Umbilical cord (tissue), 2 donors: ENCODE measurements at places on chromosomes 1 and 21. TPM values are rescaled to one million over a fixed set of nuclear protein-coding genes. Genes with fewer than 3 reads are reported as not detected.

DNA sequence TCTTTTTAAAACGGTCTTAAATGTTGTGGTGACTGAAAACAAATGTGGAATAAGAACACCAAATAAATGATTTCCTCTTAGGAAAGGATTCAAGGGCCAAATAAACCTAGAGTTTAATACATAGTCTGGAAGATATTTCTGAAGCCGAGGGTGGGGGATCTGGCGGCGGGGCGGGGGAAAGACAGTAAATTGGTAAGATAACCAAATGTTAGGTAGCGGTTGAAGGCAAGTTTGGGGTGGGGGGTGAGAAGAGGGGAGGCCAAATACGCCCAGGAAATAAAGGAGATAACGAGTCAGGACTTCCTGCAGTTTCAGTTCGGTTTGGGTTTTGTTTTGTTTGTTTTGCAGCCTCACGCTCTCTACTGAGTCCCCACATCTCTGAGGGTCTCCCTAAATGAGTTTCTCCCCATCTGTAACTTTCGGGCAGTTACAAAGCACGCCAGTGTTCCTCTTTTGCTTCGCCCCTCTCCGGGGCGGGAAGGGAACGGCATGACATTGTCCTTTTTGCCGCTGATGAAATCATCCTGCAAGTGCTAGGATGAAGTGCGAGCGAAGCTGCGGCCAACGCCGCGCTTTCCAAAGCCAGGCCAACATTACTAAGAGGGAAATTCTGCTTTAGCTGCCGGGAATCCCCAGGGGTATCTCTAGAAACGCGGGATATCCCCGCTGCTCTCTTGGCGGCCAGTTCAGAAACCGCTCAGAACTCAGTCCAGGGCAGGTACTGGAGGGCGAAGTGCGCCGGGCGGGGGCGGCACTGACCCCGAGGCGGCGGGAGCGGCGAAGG lies 844 bp downstream of the NIBAN1 start:
- DNase-seq = peak; percentile 60

DNA sequence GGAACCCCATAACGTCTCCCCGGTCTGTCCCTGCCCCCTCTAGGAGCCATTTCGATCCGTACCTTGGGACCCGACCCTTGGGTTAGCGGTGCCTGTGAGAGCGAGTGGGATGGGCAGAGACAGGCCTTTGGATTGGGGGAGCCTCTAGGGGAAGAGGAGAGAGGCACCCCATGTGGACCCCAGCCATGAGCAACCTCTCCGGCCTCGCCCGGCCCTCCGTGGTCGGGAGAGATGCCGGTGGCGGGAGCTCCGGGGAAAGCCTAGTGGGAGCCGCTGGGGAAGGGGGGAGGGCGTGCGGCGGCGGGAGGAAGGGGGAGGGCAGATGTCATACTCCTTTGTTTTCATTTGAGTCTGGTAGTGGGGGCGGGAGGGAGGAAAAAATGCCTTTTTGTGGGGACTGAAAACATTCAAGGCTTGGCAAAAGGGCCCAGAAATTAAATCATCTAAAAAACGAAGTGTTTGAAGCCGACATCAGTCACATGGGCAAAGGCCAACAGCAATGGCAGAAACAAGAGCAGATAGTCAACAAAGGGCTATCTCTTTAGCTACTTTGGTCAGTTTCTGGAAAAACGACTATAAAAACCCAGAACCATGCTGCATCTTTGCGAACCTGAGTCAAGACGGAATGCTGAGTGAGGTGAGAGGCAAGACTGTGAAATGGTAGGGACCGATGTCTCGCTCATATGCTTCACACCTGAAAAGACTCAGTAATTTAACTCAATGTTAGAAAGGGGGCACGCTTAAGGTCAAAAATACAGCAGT lies 758 bp downstream of the PTBP2 start:
- DNase-seq = peak; percentile 74

DNA sequence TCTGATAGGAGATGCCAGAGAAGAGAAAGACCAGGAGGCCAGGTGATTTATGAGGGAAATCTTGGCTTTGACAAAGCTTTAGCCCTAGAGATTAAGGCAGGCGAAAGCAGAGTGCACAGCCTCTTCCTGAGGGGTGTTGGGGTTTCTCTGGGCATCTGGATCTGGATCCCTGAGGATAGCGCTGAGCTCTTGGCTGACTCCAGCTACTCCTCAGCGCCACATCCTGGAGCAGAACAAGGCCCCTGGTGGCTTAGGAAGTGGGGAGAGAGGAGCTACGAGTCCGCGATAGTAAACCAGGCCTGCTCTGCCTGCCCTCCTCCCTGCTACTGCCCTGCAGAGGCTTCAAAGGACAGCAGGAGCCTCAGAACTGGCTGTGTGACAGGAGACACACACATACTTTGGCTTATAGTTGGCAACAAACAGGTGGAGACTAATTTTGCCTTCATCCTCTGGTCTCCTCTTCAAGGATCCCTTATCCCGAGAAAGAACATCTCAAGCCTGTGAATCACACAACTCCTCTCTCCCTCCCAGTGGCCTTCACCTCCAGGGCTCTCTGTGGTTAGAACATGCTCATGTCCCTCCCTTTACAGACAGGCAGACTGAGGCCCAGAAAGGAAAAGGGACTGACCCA lies 66.9 kb downstream of the TRABD2B start:
- peak; percentile 95 for DNase-seq

- DNase-seq = no peak
These were observed 164.0 kb downstream of the PRDM16 start for GRCh38 chr1:3233031-3233430.

- no peak for DNase-seq
These were observed 43.1 kb downstream of the RGSL1 start for GRCh38 chr1:182493063-182493462.

The ORC1 gene
- total RNA-seq = 0.48 TPM

DNA sequence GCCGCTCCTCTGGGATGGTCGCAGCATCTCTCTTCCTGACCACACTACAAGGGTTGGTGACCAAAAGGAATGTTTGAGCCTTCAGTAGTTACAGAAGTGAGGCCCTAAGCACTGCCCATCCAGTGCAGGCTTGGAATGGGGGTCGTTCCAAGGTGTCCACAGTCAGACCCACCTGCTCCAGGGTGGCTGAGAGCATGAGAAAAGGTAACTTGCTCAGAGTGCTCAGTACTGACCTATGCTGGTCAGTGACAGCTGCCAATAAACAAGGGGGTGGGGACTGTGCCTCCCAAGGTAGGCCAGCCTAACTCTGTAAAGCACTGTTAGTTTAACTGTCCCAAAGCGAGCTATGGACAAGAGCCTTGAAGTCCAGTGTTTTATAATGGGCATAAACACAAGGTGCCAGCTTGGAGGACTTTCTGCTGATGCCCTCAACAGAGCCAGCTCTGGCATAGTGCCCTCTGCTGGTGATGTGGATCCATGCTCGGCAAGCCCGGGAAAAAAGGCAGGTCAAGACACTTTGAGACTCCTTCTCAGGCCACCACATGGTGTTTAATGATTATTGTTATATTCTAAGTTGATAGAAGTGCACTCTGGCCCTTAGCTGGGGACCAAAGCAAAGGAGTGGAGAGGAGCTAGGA lies 78.1 kb upstream of the DNAH14 start:
- no peak for DNase-seq

DNA sequence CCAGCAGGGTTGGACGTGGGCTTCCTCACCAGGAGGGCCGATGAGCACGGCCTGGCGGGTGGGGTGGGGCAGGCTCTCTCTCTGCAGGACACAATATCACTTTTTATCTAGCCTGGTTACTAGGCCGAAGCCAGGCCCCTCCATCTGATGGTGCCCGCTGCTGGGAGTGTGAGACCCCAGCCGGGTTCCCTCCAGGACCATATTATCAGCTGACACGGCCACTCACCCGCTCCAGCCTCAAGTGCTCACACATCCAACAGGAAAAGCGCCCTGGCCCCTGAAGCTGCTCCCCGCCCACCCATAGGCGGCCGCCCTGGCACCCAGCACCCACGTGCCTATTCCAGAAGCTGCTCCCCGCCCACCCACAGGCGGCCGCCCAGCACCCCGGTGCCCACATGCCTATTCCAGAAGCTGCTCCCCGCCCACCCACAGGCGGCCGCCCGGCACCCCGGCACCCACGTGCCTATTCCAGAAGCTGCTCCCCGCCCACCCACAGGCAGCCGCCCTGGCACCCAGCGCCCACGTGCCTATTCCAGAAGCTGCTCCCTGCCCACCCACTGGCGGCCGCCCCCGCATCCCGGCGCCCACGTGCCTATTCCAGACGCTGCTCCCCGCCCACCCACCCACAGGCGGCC lies 5.0 kb downstream of the SLC19A1 start:
- DNase-seq = no peak

The CFAP74 gene
- 4.6 TPM for total RNA-seq

DNA sequence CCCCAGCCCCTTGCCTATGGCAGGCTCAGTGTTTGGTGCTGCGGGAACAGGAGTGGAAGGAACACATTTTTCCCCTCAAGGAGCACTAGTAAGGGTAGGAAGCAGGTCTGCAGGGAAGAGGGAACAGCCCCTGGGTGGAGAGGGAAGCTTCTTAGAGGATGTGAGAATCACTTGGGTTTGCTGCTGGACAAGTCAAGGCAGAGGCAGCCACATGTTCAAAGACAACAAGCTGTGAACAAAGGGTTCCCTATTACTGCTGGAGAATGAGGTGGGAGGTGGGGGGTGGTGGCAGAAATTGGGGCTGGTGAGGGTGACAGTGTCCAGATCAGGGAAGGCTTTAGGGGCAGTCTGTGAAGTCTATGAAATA lies 24.8 kb upstream of the CITED4 start:
- no peak for DNase-seq

DNA sequence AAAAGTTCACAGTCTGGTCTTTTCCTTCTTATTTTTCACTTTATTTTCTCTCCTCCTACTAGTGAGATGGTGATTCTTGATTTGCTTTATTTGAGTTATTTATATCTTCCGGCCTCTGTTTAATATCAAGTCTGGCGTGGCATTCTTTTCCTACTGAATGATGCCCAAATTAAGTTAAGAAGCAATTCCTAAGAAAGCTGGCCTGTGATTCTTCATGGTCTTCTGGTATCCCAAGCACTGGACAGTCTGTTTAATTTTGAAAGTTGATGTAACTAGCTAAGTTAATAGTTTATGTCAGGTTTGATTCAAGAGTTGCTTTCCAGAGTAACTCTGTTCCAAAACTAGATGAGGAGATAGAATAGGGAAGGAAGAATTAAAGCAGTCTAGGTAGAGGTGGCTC lies 9.2 kb upstream of the ENAH start:
- peak; percentile 72 for DNase-seq

The MEX3A gene
- 4.6 TPM for total RNA-seq

GRCh38 chr1:9086796-9087195 lies 17.4 kb upstream of the SLC2A5 start:
- no peak for DNase-seq

- DNase-seq = peak; percentile 43
These were observed 14.0 kb upstream of the LIN9 start for GRCh38 chr1:226322986-226323385.

DNA sequence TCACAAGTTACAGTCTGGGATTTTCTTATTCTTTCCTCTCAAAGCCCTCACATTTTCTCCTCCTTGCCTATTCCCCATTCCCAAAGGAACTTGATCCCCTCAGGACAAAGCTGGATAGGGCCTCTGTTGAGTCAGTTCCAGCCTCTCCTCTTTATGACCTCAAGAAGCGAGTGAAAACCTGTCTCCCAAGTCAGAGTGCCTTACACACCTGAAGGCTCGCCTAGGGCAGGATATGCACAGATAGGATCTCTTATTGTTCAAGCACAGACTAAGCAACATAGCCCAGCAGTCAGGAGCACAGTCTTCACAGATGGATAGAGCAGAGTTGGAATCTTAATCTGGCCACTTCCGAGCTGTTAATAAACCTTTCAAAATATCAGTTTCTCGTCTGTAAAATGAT lies 60.8 kb upstream of the PRRC2C start:
- no peak for DNase-seq

GRCh38 chr1:167659881-167660280 lies 29.8 kb downstream of the RCSD1 start:
- no peak for DNase-seq

The ATP6V1G3 gene
- total RNA-seq = 3.4 TPM

- DNase-seq = peak; percentile 72
These were observed 52.3 kb downstream of the ITPKB start for GRCh38 chr1:226686440-226687425.

GRCh38 chr1:58030456-58030855 lies 516.1 kb downstream of the OMA1 start:
- no peak for DNase-seq

GRCh38 chr21:45469273-45470086 lies 64.5 kb downstream of the COL18A1 start:
- no peak for DNase-seq

- DNase-seq = peak; percentile 40
These were observed 13.8 kb downstream of the ADORA3 start for GRCh38 chr1:111489604-111490003.

GRCh38 chr1:236904892-236905741 lies 99.1 kb downstream of the MT1HL1 start:
- DNase-seq = peak; percentile 77

- DNase-seq = no peak
These were observed 99.2 kb upstream of the MROH9 start for GRCh38 chr1:170836141-170836540.

- DNase-seq = no peak
These were observed 218.6 kb downstream of the SLC44A5 start for GRCh38 chr1:75392278-75392677.

The KLF17 gene
- total RNA-seq = 5.5 TPM

DNA sequence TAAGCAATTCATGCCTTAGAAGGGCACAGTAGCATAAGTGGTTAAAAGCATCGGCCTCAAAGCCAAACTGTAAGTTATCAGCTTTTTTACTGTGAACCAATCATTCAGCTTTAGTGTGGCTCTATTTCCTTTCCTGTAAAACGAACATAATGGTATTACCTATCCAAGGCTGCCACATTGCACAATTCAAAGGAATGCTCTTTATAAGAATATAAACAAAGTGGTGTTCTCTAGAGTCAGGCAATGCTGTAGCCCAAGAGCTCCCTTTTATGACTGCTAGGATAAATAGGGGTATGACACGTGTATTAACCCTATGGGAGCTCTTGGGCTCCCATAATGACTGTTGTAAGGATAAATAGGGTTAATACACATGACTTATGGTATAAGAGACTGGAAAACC lies 25.4 kb downstream of the INTS7 start:
- DNase-seq = no peak

The GBP2 gene
- 106 TPM for total RNA-seq

DNA sequence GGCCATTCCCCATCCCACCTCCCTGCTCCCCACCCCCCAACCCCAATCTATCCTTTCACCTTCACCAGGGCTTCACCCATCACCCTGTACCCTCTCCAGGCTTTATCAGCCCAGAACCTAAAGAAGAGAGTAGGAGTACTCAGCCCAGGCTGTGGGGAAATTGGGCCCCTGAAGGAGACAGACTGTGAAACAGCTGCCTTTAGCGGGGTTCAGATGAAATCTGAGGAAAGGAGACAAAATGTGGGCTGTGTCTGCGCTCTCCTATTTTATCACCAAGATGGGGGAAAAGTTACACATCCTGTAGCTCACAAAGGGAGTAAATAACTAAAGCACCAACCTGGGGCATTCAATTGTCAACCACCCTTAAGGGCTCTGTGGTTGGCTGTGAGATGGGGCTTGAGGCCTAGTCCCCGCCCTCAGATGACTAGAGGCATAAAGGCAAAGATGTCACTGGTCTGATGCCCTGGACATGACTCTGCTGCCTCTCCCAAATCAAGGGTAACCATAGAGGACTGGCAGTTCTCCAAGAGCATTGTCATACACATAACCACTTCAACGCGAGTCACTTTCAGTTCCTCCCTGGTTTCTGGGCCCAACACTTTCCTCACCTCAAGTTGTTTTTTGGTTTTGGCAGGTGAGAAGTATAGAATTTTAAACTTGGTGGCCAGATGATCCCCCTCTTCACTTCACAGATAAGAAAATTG lies 30.0 kb downstream of the SLC27A3 start:
- no peak for DNase-seq

The OR11L1 gene
- 0.96 TPM for total RNA-seq

GRCh38 chr21:43352154-43352537 lies 74.8 kb downstream of the SIK1 start:
- DNase-seq = no peak

The PRAMEF26 gene
- not detected for total RNA-seq
